PC-9 (cell line): ENCODE measurements at places on chromosomes 6 and 20. TPM values are rescaled to one million over a fixed set of nuclear protein-coding genes. Genes with fewer than 3 reads are reported as not detected.

Gene SRF
- total RNA-seq, result 22.0 and 25.4 TPM in 2 replicates

Gene SH3BGRL2
- total RNA-seq, result 24.2 and 27.4 TPM in 2 replicates

Gene RAET1E
- total RNA-seq, result 0.20 TPM in 1 of 2 replicates, not detected in the other

GRCh38 chr6:139881728-139882211, 507.3 kb upstream of the CITED2 start:
- no peak overlapping the region for H3K4me3 ChIP-seq
- no peak overlapping the region for H3K27ac ChIP-seq
- H3K36me3 ChIP-seq, result no peaks in the 10 kb centered on the region
- no peak for DNase-seq
- peaks cover 22% of the 10 kb centered on the region for H3K4me1 ChIP-seq
- H3K27me3 ChIP-seq, result no peaks in the 10 kb centered on the region

GRCh38 chr20:46406986-46407670, 713 bp upstream of the ELMO2 start:
- no peak overlapping the region for H3K27ac ChIP-seq
- H3K36me3 ChIP-seq, result no peaks in the 10 kb centered on the region
- H3K27me3 ChIP-seq, result peaks cover 2% of the 10 kb centered on the region; the same call in 1 of the 2 replicates
- peak overlapping the region; percentile 93 for H3K4me3 ChIP-seq
- peak; percentile 54 for DNase-seq

- no peak overlapping the region for H3K27ac ChIP-seq
- H3K27me3 ChIP-seq, result no peaks in the 10 kb centered on the region
- peak; percentile 41 for DNase-seq
These were observed 128.0 kb downstream of the RFPL4B start for GRCh38 chr6:112475083-112475482.

DNA sequence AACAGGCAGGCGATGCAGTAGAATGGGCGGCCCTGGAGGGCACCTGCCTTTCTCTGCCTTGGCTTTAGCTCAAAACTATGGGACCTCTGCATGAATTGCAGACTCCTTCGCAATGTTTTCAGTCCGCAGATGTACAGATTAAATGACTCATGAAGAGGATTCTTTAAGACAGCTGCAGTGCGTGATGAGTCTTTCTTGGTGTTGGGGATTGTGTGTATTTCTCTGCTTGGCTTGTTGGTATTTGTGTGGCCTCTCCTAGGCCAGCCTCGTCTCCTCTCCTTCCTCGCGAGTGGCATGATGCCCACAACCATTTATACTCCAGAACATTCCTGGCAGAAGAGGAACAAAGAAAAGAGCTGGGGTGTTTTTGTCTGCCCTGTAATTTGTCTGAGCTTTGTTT, 110.6 kb downstream of the SYNDIG1 start:
- DNase-seq, result no peak
- H3K27ac ChIP-seq, result no peak overlapping the region
- no peaks in the 10 kb centered on the region for H3K4me1 ChIP-seq
- no peaks in the 10 kb centered on the region for H3K36me3 ChIP-seq
- no peak overlapping the region for H3K4me3 ChIP-seq

DNA sequence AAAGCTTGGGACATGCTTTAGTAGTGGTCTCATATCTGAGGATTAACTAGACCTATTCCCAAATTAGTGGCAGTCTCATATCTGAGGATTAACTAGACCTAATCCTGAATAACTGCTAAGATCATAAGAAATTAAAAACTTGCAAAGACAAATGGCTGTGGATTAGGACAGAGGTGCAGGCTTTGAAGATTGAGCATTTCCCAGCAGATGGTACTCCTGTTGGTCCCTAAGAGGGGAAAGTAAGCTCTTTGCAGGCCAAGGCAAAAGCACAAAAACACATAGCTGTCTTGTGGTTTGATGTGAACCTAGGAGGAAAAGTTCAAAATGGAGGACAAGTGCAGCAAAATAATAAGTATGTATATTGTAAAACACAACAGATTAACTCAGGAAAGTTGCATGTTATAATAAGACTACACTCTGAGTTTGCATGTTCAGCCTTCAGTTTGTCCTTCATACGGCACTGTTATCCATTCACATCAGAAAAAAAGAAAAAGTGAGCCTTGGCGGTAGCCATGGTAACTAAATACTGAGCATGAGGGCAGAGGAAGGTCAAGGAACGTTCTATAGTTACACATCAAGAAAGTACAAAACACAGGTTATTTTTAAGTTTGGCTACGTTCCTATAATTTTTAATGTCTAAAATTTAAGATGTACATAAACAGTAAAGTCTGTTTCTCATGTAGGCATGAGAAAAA, 62.8 kb downstream of the FILIP1 start:
- H3K36me3 ChIP-seq, result no peaks in the 10 kb centered on the region
- no peaks in the 10 kb centered on the region for H3K4me1 ChIP-seq
- no peak overlapping the region for H3K27ac ChIP-seq

GRCh38 chr6:82437701-82438100, 74.1 kb downstream of the TPBG start:
- H3K27ac ChIP-seq, result no peak overlapping the region
- H3K27me3 ChIP-seq, result no peaks in the 10 kb centered on the region
- H3K36me3 ChIP-seq, result no peaks in the 10 kb centered on the region
- no peak for DNase-seq
- H3K4me1 ChIP-seq, result no peaks in the 10 kb centered on the region

- no peak overlapping the region for H3K27ac ChIP-seq
- H3K36me3 ChIP-seq, result no peaks in the 10 kb centered on the region
These were observed 19.3 kb upstream of the WFDC2 start for GRCh38 chr20:45450097-45450818.

GRCh38 chr6:20554326-20554725, 20.1 kb downstream of the CDKAL1 start:
- no peaks in the 10 kb centered on the region for H3K36me3 ChIP-seq
- no peak overlapping the region for H3K4me3 ChIP-seq
- no peak for DNase-seq

DNA sequence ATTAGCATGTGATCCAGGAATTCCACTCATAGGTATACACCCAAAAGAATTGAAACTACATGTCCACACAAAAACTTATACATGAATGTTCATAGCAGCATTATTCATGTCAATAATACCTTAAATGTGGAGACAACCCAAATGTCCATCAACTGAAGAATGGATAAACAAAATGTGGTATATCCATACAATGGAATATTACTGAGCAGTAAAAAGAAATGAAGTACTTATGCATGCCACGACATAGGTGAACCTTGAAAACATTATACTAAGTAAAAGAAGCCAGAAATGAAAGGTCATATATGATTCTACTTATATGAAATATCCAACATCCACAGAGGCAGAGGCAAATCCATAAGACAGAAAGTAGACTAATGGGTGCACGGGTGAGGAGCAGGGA, 159.9 kb downstream of the UNC5CL start:
- H3K27ac ChIP-seq, result no peak overlapping the region
- no peaks in the 10 kb centered on the region for H3K36me3 ChIP-seq
- H3K4me3 ChIP-seq, result no peak overlapping the region
- no peak for DNase-seq
- peaks cover 74% of the 10 kb centered on the region for H3K27me3 ChIP-seq

DNA sequence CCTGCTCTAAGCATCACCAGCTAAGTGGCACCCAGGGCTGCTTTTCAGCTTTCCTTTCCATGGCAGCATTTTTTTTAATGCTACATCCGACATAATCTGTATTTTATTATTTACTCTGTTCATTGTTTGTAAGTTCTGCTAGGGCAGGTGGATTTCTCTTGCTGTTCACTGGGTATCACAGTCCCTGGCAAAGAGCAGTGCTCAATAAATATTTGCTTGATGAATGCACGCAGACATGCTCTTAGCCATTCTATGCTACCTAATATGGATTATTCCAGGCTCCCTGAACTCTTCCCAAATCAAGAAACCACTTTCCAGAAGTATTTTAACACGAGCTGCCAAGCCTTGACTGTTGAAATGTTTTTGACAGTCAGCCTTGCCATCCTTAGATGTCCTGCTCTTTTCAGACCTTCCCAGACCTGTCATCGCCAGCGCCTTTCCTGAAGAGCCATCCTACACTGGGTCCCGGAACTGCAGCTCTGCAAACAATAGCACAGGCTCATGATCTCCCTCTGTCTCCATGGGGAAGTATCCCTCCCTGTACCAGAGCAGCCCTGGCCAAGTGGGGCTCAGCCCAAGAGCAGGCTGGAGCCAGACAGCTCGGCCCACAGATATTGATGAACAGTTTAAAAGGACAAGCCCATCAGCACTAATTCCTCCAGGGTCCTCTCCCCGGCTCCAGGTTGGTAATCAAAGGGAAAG, 136.5 kb upstream of the CDH4 start:
- no peak overlapping the region for H3K4me3 ChIP-seq
- H3K4me1 ChIP-seq, result no peaks in the 10 kb centered on the region
- peaks cover 92% of the 10 kb centered on the region for H3K27me3 ChIP-seq
- no peaks in the 10 kb centered on the region for H3K36me3 ChIP-seq
- no peak overlapping the region for H3K27ac ChIP-seq

DNA sequence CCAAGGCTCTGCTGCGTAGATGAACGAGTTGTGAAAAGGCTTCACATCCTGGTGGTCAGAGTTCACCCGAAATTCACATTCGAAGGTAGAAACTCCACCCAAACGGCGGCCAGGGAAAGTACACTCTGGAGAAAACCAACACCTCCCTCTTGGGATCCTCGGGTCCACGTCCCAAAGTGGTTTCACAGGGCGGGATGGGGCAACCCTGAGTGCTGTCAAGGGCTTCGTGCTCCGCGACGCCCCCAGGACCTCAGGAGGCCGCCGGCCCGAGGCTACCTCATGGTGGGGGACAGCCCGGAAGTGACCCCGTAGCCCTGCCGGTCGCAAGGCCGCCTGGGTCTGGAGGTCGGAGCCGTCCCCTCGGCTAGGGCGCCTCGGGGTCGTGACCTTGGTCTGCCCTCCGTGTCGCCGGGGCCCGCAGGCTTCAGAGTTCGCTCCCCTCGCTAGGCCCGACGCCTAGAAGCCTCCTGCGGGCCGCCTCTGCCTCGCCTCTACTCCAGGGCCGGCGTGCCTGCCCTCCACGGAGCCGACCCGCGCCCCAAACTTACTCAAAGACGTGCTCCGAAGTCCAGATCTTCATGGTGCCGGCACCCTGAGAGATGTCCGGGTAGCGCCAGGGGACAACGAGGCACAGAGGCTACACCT, at the start of gene PRELID3B:
Gene PRELID3B (minus strand): TSS at position 636 of the 645 bp plus-strand sequence. CDS start 56 bp downstream, at position 580.
- peaks cover 32% of the 10 kb centered on the region for H3K36me3 ChIP-seq
- peak within 1 kb of the TSS; percentile 97 for H3K27ac ChIP-seq
- H3K27me3 ChIP-seq, result no peaks in the 10 kb centered on the region
- peaks cover 73% of the 10 kb centered on the region for H3K4me1 ChIP-seq
- peak; percentile 58 for DNase-seq
- H3K4me3 ChIP-seq, result peak within 1 kb of the TSS; percentile 90

DNA sequence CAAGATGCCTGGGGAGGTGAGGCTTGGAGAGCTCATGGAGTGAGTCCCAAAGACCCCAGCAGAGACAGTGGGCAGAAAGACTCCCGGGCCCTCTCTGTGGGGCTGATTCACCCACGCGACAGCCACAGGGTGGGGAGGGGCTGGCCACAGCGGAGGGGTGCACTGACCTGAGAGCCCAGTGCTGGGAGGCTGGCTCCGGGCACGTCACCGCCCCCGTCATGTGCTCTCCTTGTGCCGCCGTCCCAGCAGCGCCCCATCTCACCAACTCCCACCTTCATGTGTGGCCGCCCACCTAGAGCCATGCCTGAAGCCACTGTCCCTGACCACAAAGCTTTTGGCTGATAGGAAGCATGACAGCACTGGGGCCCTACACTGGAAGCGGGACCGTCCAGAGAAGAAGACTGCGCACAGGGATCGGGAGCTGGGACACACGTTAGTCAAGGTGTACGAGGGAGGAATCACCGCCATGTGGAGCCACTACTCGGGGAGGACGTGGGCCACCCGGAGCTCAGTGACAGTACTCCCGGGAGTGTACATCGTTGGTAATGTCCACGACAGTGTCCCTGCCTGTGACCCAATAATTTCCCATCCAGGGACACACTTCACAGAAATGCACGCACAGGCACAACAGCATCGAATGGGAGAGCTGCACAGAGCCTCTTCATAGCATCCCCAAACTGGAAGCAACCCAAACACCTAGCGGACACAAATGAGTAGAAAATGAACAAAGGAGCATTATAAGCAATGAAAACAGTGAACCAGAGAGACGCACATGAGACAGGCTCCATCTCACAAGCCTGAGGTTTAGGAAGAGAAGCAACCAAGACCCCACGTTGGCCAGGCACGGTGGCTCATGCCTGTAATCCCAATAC, 28.4 kb upstream of the FOXC1 start:
- 0 out of 2 replicates have a peak, but pooled peaks cover 2% of the 10 kb centered on the region for H3K27me3 ChIP-seq
- no peak for DNase-seq
- no peak overlapping the region for H3K27ac ChIP-seq

- H3K36me3 ChIP-seq, result no peaks in the 10 kb centered on the region
- no peak for DNase-seq
- H3K27me3 ChIP-seq, result no peaks in the 10 kb centered on the region
- peak overlapping the region; percentile 80 for H3K27ac ChIP-seq
These were observed 11.0 kb upstream of the SNRPC start for GRCh38 chr6:34746104-34746846.

GRCh38 chr20:32560482-32560988, 24.6 kb downstream of the NOL4L start:
- H3K27me3 ChIP-seq, result no peaks in the 10 kb centered on the region
- no peak overlapping the region for H3K4me3 ChIP-seq
- H3K36me3 ChIP-seq, result no peaks in the 10 kb centered on the region
- H3K4me1 ChIP-seq, result peaks cover 18% of the 10 kb centered on the region
- H3K27ac ChIP-seq, result no peak overlapping the region
